Activated T-helper 9 cell treated with anti-CD3 and anti-CD28 coated beads, Interleukin-2, amount 50 U/mL, for 16 hours (primary cell): ENCODE measurements at places on chromosomes 16 and 17.

GRCh38 chr17:78176548-78177025, 8.2 kb downstream of the SYNGR2 start:
- peak; percentile 67 for DNase-seq

DNA sequence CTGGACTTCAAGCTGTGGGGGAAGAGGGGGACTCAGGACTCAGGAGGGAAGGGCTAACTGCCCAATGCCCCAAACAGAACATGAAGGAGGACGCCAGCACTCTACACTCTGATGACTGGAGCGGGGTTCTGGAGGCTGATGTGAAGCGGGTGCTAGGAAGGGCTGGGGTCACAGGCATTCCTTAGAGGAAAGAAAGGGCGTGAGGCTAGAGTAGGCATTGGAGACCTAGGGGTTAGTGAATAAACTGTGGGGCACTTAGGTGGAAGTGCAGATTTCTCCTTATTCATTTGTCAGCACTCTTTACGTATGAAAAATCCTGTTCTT, 760 bp upstream of the LMF1 start:
- DNase-seq = no peak

- no peak for DNase-seq
Observed at GRCh38 chr16:60414613-60415012, 1621.6 kb downstream of the CDH8 start.

GRCh38 chr16:75653922-75654321, 6.3 kb downstream of the TERF2IP start:
- no peak for DNase-seq

GRCh38 chr16:27374221-27374803, 27.7 kb upstream of the IL21R start:
- DNase-seq = no peak

GRCh38 chr16:23014592-23014991, 134.7 kb downstream of the USP31 start:
- DNase-seq = no peak

DNA sequence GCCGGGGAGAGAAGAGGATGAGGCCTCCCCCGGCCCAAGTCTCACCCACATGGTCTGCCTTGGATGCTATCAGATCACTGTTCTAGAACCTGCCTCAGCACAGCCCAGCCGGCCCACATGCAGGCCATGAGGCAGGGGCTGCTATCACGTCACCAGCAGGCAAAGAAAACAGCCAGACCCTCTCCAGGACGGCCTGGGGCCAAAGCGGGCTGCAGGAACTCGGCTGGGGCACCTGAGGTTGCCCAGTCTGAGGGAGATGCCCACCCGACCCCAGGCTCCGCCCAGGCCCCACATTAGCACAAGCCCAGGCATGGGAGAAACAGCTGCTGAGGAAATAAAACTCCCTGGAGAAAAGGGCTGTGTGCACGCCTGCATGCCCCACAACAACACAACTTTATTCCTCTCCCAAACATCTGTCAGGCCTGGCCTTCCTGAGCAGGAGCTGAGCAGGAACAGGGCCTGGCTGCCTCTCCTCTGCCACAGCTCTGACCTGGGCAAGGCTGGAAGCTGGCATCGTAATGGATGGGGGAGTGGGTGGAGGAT, 6.7 kb upstream of the SMIM5 start:
- no peak for DNase-seq
